Activated CD4-positive, alpha-beta T cell treated with anti-CD3 and anti-CD28 coated beads, Interleukin-2, amount 10 ng/mL, durations not matched to agents 24 days and 14 days (primary cell): ENCODE measurements at places on chromosomes 16 and 17. TPM values are rescaled to one million over a fixed set of nuclear protein-coding genes. Genes with fewer than 3 reads are reported as not detected.

GRCh38 chr17:35056013-35056412, 7.5 kb downstream of the RFFL start:
- no peak for DNase-seq

GRCh38 chr17:78411241-78411857, 32.9 kb downstream of the PGS1 start:
- no peak for DNase-seq

DNA sequence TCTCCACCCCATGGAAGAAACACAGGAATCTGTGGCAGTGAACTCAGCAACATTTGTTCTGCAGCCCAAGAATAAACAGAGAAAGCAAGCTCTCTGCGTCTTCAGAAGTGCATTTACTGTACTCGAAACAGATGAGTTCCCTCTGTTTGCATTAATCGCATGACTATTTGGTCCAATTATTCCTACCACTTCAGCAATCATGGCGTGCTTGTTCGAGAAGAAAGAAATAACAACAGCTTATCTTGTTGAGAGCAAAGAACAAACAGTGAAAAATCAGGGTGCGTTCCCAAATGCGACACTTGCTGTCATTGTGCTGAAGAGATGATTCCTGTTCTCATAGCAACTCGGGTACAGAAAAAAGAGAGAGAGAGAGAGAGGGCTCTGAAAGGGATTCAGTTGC, 445.3 kb upstream of the MAF start:
- no peak for DNase-seq

DNA sequence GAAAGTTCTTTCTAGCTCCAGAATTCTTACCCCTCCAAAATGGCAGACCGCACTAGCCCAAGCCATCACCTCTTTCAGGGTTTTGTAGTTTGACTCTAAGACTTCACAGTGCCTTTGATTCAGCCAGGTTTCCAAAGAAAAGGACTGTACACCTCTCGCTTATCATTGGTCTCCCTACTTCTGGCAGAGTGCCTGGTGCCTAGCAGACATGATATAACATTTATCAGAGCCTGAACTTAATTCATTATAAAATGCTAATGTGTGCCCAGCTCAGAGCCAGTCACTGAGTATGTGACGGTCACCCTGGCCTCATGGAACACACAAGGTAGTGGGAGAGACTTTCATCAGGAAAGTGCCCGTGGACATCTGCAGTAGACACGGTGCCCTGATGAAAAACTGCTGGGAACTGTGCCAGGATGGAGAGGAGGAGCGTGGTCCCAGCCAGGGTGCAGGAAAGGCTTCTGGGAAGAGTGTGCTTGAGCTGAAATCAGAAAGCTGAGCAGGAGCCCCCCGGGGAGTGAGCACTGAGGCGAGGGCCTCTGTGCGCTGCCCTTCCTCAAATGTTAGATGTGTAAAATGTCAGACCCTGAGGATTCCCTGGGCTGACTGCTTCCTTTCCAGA, 34.3 kb upstream of the LGALS9 start:
- no peak for DNase-seq

- DNase-seq = no peak
Measured at GRCh38 chr17:45971698-45972141, 27.3 kb upstream of the STH start.

DNA sequence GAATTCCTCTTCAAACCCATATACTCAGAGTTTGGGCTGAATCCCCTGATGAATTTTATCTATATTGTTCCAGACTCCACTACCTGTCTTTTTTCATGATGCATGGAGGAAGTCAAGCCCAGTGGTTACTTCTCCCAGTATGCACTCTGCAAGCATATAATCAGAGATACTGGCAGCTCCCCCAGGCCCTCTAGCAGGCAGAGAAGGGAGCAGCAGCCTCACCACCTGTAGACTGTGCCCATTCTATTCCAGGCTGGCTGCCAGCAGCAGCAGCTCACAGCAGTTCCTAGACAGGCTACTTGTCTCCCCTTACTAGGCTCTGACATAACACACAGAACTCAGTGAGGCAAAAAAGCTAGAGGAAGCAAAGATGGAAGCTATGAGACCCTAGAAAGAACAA, 3.4 kb downstream of the MKS1 start:
- DNase-seq = no peak

- no peak for DNase-seq
Measured at GRCh38 chr16:12758670-12759558, 44.8 kb downstream of the CPPED1 start.

DNA sequence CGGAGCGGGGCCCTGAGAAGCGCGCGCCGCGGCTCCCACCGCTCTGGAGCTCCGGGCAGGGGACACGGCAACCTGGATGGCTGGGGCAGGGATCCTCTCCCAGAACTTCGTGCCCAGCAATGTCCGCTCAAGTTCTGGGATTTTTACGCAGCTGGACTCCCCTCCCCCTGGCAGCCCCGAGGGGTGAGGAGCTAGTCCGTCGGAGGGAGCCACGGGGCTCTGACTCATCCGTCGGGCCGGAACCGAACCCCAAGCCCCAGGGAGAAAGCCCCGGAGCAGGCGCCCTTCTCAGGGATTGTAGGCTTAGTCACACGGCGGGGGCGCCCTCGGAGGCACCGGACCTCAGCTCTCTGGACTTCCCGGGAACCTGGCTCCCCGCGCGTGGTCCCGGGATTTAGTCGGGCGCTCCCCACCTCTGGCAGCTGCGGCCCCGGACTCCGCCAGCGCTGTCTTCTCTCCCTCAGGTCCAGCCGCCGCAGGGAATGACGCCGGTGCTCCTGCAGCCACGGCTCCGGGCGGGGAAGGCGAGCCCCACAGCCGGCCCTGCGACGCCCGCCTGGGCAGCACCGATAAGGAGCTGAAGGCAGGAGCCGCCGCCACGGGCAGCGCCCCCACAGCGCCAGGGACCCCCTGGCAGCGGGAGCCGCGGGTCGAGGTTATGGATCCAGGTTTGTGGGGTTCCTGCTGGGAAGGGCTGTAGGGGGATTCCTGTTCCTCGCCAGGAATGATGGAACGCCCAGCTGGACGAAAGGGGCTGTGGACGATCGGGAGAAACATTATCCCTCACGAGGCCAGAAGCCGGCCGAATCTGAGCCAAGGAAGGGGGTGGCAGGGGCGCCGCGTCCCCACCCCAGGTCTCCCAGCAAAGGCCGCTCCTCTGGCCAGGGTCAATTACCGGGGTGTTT, 830 bp downstream of the SPHK1 start:
- peak; percentile 80 for DNase-seq

- DNase-seq = no peak
Measured at GRCh38 chr17:44529864-44530263, 26.7 kb upstream of the GPATCH8 start.

DNA sequence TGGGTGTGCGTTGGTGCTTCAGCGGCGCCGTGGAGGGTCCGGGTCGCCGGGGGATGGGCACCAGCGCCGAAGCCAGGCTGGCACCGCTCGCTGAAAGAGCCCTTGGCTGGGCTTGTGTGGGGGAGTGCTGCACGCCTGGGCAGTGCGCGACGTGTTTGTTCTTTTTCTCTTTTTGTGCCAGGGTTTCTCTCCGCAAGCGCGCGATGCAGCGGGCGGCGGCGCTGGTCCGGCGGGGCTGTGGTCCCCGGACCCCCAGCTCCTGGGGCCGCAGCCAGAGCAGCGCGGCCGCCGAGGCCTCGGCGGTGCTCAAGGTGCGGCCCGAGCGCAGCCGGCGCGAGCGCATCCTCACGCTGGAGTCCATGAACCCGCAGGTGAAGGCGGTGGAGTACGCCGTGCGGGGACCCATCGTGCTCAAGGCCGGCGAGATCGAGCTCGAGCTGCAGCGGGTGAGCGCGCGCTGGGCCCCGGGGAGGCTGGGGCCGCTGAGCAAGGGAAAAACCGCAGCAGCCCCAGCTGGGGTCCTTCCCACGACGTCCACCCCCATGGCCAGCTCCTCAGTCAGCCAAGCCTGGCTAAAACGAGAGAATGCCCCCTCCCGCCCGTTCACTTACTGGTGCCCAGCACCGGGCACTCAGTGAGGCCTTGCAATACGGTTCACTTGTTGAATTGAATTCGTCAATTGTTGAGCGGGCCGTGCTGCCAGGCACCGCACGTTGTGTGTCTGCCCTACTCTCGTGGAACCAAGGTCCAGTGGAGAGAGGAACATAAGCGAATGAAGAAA, 541 bp downstream of the GPT2 start:
- peak; percentile 78 for DNase-seq

ENPP7 gene
- 0.09 TPM in 1 of 2 replicates, not detected in the other for total RNA-seq

SLFN13 gene
- 34.5 and 36.8 TPM in 2 replicates for total RNA-seq

ALOX12 gene
- not detected in 2 replicates for total RNA-seq

CCL16 gene
- not detected in 2 replicates for total RNA-seq

DBF4B gene
- 25.2 and 25.7 TPM in 2 replicates for total RNA-seq
